Thymus (tissue), 14 donors: ENCODE measurements at places on chromosomes 6 and 20. TPM values are rescaled to one million over a fixed set of nuclear protein-coding genes. Genes with fewer than 3 reads are reported as not detected.

GRCh38 chr20:62537649-62538292 is 62.0 kb upstream of the GATA5 start:
- H3K27me3 ChIP-seq, result no peaks in the 10 kb centered on the region

DNA sequence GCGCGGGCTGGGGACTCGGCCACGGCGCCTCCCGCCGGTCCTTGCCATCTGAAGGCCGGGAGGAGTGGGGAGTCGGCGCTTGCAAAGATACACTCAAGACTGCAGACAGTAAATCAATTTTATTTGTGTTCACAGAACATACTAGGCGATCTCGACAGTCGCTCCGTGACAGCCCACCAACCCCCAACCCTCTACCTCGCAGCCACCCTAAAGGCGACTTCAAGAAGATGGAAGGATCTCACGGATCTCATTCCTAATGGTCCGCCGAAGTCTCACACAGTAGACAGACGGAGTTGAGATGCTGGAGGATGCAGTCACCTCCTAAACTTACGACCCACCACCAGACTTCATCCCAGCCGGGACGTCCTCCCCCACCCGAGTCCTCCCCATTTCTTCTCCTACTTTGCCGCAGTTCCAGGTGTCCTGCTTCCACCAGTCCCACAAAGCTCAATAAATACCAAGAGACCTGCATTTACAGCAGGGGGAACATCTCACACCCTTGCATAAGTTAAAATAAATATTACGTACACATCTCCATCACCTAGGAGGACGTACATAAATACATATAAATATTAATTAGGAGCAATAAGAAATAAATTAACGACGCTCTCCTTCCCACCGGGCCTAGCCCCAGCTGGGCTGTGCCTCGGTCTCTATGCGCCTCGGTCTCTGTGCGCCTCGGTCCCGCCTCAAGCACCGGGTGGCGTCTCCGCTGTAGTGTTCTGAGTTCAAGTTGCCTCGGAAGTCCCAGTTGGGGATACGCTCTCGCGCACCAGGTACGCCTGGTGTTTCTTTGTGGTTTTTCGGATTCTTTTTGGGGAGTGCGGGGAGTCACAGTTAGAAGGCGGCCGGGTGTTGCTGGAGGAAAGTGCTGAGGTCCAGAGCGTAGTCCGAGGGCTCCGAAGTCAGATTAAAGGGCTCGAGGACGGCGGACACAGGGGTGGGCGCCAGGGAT is 889 bp upstream of the FLOT1 start:
- peak overlapping the region; percentile 90 for H3K27ac ChIP-seq
- DNase-seq, result no peak
- no peaks in the 10 kb centered on the region for H3K36me3 ChIP-seq
- H3K4me1 ChIP-seq, result peaks cover 4% of the 10 kb centered on the region

DNA sequence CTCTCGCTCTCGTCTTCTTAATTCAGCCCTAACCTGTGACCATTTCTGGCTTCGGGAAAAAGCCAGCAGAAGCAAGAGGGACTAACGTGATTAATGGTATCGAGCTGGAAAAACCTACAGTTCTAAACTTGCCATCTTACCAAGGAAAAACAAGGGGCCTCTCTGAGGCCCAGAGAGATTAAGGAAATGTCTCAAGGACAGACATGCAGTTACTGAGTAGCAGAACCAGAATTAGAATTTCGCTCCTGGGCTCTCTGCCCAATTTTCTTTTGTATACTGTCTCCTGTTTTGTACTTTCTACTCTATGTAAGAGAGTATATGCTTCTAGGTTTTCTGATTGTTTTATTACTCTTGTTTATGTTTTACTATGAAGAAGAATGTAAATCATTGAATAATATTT is 67.8 kb upstream of the LTV1 start:
- no peak overlapping the region for H3K27ac ChIP-seq
- no peaks in the 10 kb centered on the region for H3K36me3 ChIP-seq
- DNase-seq, result no peak
- no peaks in the 10 kb centered on the region for H3K4me1 ChIP-seq
- no peaks in the 10 kb centered on the region for H3K27me3 ChIP-seq
- H3K4me3 ChIP-seq, result no peak overlapping the region

GRCh38 chr6:121413879-121414278 is 21.6 kb upstream of the GJA1 start:
- no peaks in the 10 kb centered on the region for H3K4me1 ChIP-seq
- no peak overlapping the region for H3K27ac ChIP-seq
- H3K27me3 ChIP-seq, result no peaks in the 10 kb centered on the region
- no peak overlapping the region for H3K4me3 ChIP-seq

GRCh38 chr6:167153521-167153959 is 4.2 kb downstream of the GPR31 start:
- DNase-seq, result no peak
- peak overlapping the region; percentile 1 for H3K27ac ChIP-seq
- no peaks in the 10 kb centered on the region for H3K36me3 ChIP-seq

DNA sequence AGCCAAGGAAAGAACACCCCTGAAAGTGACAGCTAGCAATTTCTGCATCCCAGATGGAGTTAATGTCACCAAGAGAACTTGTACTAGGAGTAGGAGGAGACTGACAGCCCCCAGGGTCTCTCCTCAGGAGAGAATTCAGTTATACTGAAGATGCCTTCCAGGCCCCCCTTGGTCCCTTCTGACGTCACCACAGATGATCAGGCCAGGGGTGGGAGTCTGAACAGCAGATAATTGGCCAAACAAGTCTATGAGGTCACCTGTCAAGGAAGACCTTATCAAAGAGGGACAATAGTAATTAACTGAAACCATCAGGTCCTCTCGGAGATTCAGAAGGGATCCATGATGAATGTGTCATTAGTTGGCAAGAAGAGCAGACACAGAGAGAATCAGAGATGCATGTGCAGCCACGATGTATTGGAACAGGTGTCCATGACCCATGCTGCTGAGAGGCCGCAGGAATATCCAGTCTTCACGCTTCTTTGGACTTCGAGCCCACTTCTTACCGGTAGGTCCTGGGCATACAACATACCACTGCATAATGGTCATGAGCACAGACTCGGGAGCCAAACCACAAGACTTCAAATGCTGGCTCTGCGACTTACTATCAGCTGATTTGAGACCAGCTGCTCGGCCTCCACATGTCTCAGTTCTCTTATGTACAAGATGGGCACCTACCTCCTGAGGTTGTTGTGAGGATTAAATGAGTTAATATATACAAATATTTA is 10.2 kb downstream of the TRIM10 start:
- no peaks in the 10 kb centered on the region for H3K4me1 ChIP-seq
- DNase-seq, result no peak
- no peak overlapping the region for H3K4me3 ChIP-seq
- no peaks in the 10 kb centered on the region for H3K36me3 ChIP-seq
- H3K27ac ChIP-seq, result no peak overlapping the region
- H3K27me3 ChIP-seq, result no peaks in the 10 kb centered on the region

DNA sequence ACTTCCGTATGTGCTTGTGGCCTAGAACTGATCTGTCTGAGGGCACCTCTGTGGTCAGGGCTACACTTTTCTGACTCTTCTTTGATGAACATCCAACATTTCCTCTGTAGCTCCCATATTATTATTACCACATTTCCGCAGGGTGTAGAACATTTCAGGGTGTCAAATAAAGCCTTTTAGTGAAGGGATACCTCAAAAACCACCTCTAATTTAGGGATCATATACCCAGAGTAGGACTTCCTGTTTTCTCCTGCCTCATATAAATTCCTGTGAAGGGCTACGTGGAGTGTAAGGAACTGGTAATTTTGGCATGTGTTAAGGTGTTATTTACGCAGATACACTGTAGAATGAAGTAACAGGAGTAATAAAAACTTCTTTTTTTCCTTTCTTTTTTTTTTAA is 5.5 kb upstream of the MUC22 start:
- H3K27me3 ChIP-seq, result peaks cover 7% of the 10 kb centered on the region
- DNase-seq, result no peak
- no peaks in the 10 kb centered on the region for H3K4me1 ChIP-seq
- H3K4me3 ChIP-seq, result no peak overlapping the region
- no peaks in the 10 kb centered on the region for H3K36me3 ChIP-seq

GRCh38 chr6:39785281-39785680 is 6.9 kb upstream of the DAAM2 start:
- no peak overlapping the region for H3K27ac ChIP-seq
- peaks cover 5% of the 10 kb centered on the region for H3K27me3 ChIP-seq
- H3K4me1 ChIP-seq, result no peaks in the 10 kb centered on the region
- DNase-seq, result no peak

DNA sequence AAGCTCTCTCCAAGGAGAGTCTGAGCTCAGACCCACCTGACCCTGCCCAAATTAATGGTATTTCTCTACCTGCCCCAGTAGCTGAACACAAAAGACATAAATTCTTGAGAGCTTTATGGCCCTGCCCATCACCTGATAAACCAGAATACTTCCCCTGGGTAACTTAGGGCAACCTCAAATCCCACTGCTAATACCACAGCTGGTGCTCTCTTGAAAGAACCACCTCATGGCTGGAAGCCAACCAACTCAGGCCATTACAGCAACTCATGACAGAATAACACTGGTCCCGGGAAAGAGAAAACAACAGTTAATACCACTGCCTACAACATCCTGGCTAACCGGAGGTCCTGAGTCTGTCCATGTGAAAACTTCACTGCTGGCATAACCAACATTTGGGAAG is 328.6 kb downstream of the NKAIN2 start:
- H3K27ac ChIP-seq, result no peak overlapping the region
- H3K27me3 ChIP-seq, result no peaks in the 10 kb centered on the region
- no peak for DNase-seq

DNA sequence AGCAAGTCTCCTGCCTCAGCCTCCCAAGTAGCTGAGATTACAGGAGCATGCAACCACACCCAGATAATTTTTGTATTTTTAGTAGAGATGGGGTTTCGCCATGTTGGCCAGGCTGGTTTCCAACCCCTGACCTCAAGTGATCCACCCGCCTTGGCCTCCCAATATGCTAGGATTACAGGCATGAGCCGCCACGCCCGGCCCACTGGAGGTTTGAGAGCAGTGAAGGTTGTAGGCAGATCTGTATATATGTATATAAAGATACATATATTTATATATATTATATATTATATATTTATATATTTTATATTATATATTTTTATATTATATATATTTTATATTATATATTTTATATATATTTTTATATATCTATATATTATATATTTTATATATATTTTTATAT is 38.2 kb upstream of the TTPAL start:
- no peaks in the 10 kb centered on the region for H3K36me3 ChIP-seq
- no peak overlapping the region for H3K27ac ChIP-seq

GRCh38 chr20:7449269-7449668 is 491.0 kb downstream of the HAO1 start:
- no peaks in the 10 kb centered on the region for H3K36me3 ChIP-seq
- no peaks in the 10 kb centered on the region for H3K27me3 ChIP-seq
- no peaks in the 10 kb centered on the region for H3K4me1 ChIP-seq
- DNase-seq, result no peak

- no peak for DNase-seq
- H3K27me3 ChIP-seq, result no peaks in the 10 kb centered on the region
- no peaks in the 10 kb centered on the region for H3K4me1 ChIP-seq
- no peak overlapping the region for H3K27ac ChIP-seq
- H3K36me3 ChIP-seq, result no peaks in the 10 kb centered on the region
Observed at GRCh38 chr20:17023806-17024205, 203.0 kb upstream of the PCSK2 start.

DNA sequence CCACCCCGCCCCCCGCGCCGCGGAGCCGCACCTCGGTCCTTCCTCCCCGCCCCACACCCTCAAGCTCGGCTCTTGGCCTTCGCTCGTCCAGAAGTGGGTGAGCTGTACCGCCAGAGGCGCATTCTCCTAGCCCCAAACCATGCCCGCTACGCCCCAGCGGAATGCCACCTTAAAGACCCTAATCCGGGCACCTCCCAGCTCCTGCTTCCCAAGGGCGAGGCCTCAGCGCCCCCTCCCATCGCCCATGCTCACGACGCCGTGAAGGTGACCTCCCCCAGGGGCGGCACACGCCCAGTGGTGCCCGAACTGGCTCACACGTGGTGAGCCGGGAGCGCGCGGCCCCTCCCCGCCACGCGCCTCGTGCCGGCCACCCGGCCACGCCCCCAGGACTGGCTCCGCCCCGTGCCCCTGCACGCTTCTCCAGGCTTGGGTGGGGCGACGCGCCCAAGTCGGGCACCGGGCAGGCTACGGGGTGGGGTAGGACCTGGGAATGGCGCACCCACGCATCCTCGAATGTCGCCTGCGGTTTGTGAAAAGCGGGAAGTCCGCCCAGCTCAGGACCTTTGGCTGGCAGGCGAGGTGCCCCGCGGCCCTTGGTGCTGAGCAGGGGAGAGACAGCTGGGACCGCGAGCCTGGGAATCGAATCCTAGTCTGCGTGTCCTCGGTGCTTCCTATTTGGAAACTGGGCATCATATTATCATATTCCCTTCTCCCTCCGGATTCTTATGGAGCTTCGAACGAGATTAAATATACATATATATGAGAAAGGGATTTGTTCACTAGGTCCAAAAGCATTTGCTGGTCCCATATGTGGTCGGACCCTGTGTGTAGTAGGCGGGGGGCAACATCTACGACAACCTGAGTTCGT is 941 bp upstream of the SOX12 start:
- no peaks in the 10 kb centered on the region for H3K27me3 ChIP-seq
- peak; percentile 71 for DNase-seq
- no peaks in the 10 kb centered on the region for H3K36me3 ChIP-seq
- H3K4me1 ChIP-seq, result peaks cover 38% of the 10 kb centered on the region
- H3K4me3 ChIP-seq, result peak overlapping the region; percentile 78

DNA sequence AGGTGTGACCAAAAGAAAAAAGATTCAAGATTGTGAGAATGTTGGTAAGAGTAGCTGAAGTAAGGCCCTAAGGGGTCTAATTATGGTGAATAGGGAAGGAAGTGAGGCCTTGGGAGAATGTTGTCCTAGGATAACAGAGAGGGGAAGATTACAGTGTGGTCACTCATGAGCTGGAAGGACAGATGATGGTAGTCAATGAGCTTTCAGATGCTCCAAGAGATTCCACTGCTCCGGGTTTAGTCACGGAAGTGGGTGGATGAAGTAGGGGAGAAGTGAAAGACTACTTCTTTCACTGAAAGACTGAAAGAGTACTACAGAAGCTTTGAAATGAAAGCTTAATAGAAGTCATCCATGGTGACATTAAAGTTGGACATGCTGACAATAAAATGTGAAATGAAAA is 108.5 kb downstream of the MMS22L start:
- H3K4me1 ChIP-seq, result no peaks in the 10 kb centered on the region
- no peak overlapping the region for H3K27ac ChIP-seq
- H3K4me3 ChIP-seq, result no peak overlapping the region
- no peaks in the 10 kb centered on the region for H3K27me3 ChIP-seq

- no peaks in the 10 kb centered on the region for H3K4me1 ChIP-seq
- peaks cover 12% of the 10 kb centered on the region for H3K27me3 ChIP-seq
- H3K4me3 ChIP-seq, result no peak overlapping the region
- no peaks in the 10 kb centered on the region for H3K36me3 ChIP-seq
Observed at GRCh38 chr6:159935065-159935464, 33.8 kb upstream of the IGF2R start.

GRCh38 chr6:84309336-84309735 is 81.9 kb upstream of the CEP162 start:
- no peaks in the 10 kb centered on the region for H3K36me3 ChIP-seq
- no peak overlapping the region for H3K4me3 ChIP-seq
- DNase-seq, result no peak
- H3K27me3 ChIP-seq, result no peaks in the 10 kb centered on the region
- no peak overlapping the region for H3K27ac ChIP-seq

The TULP1 gene
- total RNA-seq, result 0.09 TPM

The EYS gene
- 0.28 TPM for total RNA-seq

The MYCT1 gene
- 3.5 TPM for total RNA-seq

The DPPA5 gene
- 0.09 TPM for total RNA-seq

The C20orf204 gene
- 17.0 TPM for total RNA-seq

The LHFPL5 gene
- total RNA-seq, result not detected

The FAM50B gene
- 11.6 TPM for total RNA-seq

The DSN1 gene
- 20.6 TPM for total RNA-seq
